ENCODE measurements at places on chromosomes 3 and 15.
A peak's percentile ranks its signal among the peaks of the same experiment; 100 is the strongest.

DNA sequence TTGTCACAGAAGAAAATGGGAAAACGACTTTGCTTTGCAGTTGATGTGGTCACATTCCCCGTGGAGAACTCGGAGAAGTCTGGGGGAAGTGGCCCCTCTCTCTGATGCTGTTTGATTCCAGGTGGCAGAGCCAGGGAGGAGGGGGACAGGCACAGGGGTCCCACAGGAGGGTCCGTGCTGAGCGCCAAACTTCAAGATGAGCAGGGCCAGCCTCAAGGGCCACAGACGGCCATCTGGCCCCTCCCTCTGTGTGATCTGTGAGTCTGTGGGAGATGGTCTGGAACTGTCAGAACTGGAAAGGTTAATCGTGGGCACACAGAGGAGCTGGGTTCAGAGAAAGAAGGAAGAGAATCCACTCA is 23.1 kb upstream of the CORO2B start:
- no peak for DNase-seq

DNA sequence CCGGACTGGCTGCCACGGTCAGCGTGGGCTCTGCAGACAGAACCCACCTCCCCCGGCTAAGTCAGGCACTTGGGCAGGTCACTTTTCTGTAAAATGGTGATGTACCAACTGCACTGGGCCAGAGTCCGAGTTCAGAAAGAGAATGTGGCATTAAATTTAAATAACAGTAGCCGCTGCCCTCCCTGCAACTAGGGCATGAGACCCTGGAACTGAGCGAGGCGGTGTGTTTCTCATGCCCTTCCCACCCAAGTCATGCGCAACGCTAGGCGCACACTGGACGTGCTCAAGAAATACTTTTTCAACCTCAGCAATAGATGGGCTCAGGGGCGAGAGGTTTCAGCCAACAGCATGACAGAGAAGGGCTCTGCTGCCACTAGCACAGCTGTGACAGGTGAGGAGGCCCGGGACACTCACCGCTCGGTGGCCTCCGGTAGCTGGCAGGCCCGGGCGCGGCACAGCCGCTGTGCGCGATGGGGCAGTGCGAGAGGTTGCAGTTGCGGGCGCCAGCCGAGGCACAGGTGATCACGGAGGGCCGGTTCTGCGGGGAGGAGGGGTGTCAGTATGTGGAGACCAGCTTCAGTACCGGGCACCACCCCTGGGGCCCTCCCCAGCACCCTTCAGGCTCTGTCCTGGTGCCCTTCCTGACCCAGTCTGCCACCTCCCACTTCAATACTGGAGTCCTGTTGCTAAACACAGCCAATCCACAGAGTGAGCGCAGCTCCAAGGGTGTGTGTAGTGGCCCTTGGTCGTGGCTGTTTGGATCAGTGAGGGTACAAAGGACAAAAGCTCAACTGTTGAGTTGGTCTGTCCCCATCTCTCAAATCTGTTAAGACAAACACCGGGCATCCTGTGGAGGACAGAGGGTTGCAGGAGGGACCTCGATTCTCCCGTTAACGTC is 84.5 kb downstream of the VGLL4 start:
- DNase-seq, result no peak

- DNase-seq, result no peak
Measured at GRCh38 chr3:6229778-6230410, 631.0 kb upstream of the GRM7 start.

GRCh38 chr3:88462230-88462629 is 312.5 kb downstream of the C3orf38 start:
- no peak for DNase-seq

- DNase-seq, result no peak
Measured at GRCh38 chr15:29115093-29115991, 154.3 kb downstream of the NSMCE3 start.

DNA sequence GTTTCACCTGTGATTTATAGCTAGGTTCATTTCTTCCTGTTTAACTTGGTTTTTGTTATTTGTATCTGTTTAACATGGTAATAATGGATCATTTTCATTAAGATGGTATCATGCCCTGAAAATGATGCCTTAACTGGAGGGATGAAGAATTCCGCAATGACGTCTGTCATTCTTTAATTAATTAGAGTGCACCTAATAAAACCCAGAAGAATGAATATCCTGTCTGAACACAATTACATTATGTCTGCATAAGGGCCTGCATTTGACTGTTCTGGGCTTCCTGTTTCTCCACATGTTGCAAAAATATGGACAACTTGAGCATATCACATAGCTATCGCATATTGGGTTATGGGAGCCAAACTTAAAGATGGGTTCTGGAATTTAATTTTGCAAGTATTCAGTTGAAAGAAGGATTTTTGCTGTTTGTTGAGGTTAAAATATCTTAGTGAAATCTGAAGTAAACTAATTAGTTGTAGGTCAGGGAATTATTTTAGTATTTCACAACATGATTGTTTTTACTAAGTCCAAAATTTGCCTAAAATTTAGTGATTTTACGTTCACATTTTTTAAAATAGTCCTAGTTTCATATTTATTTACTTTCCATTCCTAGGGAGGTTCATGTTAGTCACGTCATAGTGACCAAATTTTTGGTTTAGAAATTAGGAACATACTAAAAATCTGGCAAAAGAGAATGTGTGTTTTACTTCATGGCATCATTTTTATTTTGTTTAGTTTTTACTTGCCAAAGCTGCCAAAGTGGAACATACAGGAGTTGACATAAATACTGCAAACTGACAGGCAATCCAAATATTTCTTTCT is 321.0 kb upstream of the TGFBR2 start:
- DNase-seq, result no peak

- DNase-seq, result no peak
Measured at GRCh38 chr3:185900228-185900627, 37.6 kb downstream of the TRA2B start.

DNA sequence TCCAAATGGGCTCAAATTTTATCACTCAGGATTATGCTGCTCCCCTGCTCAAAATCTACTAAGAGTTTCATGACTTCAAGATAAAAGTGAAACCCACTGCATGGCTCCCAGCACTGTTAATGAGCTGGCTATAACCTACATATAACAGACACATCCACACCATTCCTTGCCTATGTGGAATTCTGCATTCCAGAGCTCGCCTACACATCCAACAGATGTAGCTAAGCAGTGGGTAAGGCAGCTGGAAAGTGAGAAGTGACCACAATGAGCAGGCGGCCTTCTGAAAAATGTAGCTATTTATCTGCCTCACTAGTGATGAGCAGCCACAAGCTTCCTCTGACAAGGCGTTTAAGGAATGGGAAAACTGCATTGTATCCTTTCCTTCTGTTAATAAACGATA is 92.0 kb upstream of the TRIM42 start:
- no peak for DNase-seq

DNA sequence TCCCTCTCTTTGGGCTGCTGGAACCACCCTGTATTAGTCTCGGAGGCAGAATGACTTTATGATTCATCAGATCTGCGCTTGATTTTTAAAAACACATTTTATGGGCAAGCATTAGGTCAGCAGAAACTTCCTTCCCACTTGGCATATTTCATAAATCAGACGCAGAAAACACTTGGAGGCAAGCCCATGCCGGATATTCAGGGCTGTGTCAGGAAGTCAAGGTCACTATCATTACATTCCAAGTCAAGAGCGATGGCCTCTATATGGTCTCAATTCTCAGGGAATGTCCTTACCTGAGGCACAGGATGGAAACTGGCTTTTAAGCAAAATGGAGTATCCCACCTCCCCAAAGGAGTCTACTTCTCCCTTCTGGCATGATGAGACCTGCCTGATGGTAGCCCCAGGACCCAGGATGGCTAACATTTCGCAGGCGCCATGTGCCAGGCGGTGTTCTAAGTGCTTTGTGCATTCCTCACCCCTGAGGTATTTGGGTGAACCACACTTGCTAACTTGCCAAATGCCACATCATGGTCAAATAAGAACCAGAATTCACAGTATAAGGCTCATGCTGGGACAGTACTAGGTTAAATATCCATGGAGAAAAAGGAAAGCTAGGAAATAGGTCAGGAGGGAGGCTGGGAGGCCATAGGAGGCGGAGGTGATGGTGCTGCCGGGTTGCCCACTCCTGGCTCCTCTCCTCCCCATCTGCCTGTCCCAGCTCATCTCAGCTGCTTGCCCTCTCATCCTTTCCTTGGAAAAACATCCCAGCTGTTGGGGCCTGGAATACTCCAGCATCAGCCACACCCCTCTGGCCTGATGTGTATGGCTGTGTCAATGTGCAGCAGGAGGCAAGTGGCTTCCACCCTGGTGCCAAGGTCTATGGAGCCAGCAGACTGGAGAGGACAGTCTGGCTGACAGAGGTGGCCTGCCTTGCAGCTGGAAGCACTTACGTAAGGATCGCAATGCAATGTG is 18.8 kb downstream of the BCL2L10 start:
- DNase-seq, result peak; percentile 36

GRCh38 chr3:85912980-85913379 is 954.2 kb downstream of the CADM2 start:
- no peak for DNase-seq

DNA sequence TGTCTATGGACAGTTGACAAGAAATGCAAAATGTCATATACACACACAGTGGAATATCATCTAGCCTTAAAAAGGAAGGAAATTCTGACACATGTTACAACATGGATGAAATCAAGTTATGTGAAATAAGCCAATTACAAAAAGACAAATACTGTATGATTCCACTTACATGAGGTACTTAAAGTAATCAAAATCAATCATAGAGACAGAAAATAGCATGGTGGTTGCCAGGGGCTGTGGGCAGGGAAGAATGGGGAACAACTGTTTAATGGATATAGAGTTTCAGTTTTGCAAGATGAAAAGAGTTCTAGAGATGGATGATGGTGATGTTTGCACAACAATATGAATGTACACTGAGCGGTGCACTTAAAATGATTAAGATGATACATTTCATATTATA is 613.8 kb upstream of the ZNF385D start:
- no peak for DNase-seq

- DNase-seq, result no peak
Measured at GRCh38 chr15:79962178-79962577, 8.8 kb downstream of the BCL2A1 start.

DNA sequence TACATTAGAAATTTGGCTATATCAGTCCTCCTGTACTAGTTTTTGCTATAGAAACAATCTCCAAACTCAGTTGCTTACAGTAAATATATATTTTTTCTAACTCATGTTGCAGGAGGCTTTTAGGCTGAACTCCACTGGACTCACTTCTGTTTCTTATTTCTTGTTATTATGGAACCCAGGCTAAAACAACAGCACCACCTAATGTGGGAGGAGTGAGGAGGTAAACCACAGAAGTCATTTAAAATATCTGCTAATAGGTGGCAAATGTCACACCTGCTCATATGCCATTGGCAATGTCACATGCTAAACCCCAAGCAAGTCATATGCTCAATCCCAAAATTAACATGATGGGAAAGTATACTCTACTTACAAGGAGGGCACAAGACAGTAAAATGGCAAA is 462.2 kb downstream of the PLOD2 start:
- DNase-seq, result no peak

DNA sequence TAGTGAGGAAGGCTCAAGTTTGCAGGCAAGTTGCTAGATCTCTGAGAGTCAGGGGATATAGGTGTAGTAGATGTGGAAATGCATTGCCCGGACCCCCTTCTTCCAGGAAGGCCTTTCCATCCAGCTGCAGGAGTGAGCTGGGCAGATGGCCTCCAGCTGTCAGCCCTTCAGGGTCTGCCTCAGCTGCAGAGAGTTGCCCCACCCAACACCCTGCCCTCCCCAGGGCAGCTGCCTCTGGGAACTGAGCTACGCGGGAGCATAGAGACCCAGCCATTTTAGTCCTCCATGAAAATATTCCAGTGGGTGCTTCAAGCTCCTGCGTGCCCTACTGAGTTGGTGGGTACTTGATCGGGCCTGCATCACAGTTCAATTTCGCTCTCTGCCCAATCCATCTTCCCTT is 29.6 kb downstream of the SPG21 start:
- no peak for DNase-seq

GRCh38 chr15:39680868-39681267 is 100.0 kb downstream of the THBS1 start:
- DNase-seq, result no peak

- no peak for DNase-seq
Measured at GRCh38 chr3:123870033-123870432, 14.1 kb downstream of the MYLK start.

- DNase-seq, result no peak
Measured at GRCh38 chr3:40875581-40875980, 323.7 kb upstream of the CTNNB1 start.

DNA sequence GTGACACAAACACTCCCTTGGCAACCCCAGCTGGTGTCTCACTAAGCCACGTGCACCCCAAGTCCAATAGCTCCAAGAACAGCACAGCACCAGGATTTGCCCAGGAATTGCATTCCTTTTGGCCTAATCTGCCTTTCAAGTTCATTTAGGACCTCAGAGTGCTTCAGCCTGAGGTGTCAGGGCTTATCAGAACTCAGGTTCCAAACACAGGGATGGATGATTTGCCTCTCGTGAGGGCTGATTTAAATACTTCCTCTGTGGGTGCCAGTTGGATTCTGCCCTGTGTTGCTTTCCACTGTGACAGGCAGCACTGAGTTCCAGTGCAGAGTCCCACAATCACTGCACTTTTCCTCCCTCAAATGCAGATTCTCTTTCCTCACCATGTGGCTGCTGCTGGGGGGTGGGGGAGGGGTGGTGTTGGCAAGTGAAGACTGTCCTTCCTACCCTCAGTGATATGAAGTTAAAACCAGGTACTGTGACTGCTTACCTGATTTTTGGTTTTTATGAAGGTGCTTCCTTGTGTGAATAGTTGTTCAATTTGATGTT is 204.3 kb upstream of the STAC start:
- no peak for DNase-seq

DNA sequence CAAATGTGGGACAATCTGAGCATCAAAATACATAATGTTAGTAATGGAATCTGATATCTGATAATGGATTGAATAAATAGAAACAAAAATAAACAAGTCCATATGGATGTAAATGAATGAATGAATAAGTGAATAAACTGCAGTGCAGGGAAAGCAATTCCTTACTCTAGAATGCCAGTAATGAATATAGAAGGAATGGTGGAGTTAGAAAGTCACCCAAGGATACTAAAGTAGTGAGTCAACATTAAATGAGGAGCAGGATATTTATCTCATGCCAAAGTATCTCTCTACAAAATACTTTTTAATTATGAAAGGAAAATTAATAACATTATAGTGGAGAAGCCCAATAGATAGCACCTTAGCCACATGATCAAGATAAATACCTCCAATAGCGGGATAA is 300.3 kb downstream of the FEZF2 start:
- no peak for DNase-seq

- DNase-seq, result no peak
Measured at GRCh38 chr3:196813903-196814302, 53.8 kb upstream of the SENP5 start.

- DNase-seq, result no peak
Measured at GRCh38 chr3:42670051-42670576, 15.2 kb upstream of the KLHL40 start.

DNA sequence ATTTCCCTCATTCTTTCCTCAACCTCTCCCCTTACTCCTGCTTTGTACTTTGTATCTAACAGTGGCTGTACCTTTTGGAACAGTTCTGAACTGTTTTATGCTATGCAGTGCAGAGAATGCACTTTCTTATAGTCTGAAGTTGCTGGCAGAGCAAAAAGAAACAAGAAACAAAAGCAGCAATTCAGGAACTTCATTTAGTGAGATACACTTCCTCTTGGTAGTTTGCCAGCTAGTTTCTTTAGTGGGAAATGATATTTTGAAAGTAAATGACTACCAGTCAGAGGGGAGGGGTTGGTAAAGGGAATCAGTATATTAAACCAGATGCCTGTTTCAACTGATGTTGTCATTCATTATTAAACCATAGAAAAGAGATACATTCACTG is 55.0 kb upstream of the CHD2 start:
- no peak for DNase-seq
